GM18507 (cell line): ENCODE measurements at places on chromosomes 7 and 10.

GRCh38 chr7:45978010-45978681 is 57.1 kb upstream of the IGFBP3 start:
- DNase-seq, result no peak

GRCh38 chr7:158194365-158194900 is 393.2 kb downstream of the PTPRN2 start:
- DNase-seq, result no peak

GRCh38 chr7:155832581-155832981 is 20.3 kb upstream of the SHH start:
- DNase-seq, result no peak

DNA sequence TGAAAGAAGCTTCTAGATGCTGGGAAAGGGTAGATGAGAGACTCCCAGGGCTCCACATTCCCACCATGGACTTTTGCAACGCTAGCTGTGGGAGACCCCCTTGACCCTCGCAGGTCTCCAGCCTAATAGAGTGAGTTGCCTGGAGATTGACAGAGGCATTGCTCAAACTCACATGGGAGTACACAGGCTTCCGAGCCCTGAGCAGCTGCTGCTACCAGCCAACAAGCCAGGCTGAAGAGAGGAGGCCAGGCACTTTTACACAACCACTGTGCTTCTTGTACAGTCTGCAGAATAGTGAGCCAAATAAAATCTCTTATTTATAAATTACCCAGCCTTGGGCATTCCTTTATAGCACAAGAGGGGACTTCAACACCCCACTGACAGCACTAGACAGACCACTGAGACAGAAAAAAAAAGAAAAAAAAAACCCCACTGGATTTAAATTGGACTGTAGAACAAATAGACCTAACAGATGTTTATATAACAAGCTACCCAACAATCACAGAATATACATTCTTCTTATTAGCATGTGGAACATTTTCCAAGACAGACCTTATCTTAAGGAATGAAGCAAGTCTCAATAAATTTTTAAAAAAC is 146.2 kb downstream of the ZFAND4 start:
- DNase-seq, result no peak

- DNase-seq, result no peak
Observed at GRCh38 chr7:40865441-40866233, 730.8 kb downstream of the SUGCT start.

DNA sequence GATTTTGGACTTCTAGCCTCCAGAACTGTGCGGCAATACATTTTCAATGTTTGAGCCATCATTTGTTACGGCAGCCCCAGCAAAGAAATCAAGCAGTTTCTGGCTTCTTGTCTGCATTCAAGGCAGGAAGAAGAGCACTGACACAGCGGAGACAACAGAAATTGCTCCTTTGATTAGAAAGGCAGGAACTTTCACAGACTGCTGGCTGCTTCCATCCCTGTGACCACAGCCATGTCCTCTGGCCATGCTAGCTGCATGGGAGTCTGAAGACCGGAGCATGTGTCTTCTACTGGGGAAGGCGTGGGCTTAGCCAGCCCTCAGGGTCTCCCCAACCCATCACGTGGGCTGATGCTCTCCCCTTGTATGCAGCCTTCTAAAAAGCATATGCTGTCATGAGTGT is 19.1 kb downstream of the C10orf71 start:
- no peak for DNase-seq

GRCh38 chr10:133160826-133161471 is 930 bp downstream of the KNDC1 start:
- DNase-seq, result no peak

DNA sequence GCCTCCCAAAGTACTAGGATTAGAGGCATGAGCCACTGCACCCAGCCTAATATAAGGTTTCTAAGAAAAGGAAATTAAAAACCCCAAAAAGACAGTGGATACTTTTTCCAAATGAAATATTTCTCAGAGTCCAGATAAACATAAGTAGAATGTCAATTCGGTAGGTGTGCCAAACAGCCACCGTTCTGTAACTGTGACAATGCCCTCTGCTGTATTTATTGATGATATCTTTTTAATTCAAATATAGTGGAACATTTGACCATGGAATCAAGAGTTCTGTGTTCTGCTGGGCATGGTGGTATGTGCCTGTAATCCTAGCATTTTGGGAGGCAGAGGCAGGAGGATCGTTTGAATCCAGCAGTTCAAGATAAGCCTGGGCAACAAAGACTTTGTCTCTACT is 28.8 kb upstream of the ZRANB1 start:
- no peak for DNase-seq

DNA sequence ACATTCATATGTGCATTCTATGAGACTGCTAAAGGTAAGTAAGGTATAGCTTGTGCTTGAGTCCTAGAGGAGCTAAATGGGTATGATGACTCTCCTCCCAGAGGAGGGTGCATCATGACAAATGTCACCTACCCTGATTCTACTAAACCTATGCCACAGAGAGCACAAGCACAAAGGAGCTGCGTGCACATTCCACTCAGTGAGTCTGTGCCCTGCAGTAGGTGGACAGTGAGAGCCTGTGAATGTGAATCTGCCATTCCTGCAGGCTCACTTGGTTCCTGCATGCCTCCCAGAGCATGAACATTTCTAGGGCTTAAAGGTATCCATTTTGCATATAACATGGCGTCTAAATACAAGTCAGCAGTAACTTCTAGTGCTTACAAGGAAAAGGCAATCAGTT is 46.8 kb downstream of the PRKAR2B start:
- no peak for DNase-seq

DNA sequence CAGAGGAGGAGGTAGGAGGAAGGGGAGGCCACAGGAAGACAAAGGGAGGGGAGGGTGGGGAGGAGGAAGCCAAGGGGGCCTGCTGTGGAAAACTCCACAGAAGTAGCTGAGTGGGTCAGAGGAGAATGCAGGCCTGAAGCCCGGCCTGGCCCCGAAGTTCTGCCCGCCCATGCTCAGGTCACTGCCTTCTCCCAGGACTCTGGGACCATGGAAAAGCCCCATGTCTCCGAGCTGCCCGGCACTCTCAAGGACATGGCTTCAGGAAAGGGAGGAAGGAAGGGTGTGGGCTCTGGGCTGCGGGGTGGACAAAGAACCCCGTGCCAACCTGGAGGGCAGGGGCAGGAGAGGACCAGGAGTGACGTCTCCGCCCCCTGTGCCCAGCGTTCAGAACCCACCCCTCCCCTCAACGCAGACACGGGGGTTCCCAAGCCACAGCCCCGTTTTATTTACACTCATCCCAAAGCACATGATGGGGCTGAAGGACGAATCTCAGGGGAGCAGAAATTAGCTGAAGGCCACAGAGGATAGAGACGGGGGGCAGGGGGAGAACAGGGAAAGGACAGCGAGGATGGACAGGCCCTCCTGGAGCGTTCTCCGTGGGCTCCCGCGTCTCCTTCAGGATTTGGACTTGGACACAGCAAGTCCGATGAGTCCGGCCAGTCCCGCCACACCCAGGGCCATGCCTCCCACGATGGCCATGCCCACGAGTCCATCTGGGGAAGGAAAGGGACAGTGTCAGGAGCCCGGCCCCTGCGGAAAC is 1.8 kb upstream of the CLDN15 start:
- DNase-seq, result no peak

DNA sequence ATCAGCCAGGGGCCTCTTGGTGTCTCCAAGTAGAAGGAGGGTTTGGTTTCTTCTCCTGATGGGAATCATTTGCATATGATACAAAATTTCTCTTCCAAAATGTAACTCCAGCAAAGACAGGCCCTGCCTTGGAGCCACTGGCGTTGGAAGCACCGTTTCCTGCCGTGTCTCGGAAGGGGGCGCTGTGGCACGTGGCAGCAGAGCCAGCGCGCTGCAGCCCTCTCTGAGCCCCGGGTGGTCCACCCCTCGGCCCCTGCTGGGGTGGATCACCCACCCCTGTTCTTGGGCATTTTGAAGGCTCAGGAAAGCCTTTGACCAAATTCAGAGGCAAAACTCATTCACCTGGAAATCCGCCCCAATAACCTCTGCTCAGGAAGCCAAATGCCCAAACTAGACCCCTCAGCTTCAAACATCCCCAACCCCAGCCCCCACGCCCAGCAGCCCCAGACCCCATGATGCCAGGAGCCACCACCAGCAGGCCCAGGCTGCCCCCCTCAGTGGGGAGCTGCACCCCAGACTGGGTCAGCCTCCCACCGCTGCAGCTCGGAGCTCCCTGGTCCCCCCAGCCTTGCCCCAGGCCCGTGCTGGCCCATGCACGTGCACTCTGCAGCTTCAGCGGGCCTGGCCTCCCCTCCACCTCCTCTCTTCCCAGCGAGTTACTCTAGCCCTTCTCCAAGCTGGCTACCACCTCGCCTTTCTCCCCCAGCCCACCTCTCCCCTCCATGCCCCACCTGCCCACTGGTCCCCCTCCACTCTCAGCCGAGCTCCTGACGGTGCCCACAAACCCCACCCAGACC is 29.5 kb upstream of the ELFN1 start:
- DNase-seq, result no peak

- no peak for DNase-seq
Observed at GRCh38 chr10:89342206-89342958, 14.6 kb downstream of the IFIT3 start.

GRCh38 chr7:13984061-13984460 is 5.4 kb downstream of the ETV1 start:
- DNase-seq, result no peak

- no peak for DNase-seq
Observed at GRCh38 chr10:42830237-42830636, 47.6 kb downstream of the BMS1 start.

DNA sequence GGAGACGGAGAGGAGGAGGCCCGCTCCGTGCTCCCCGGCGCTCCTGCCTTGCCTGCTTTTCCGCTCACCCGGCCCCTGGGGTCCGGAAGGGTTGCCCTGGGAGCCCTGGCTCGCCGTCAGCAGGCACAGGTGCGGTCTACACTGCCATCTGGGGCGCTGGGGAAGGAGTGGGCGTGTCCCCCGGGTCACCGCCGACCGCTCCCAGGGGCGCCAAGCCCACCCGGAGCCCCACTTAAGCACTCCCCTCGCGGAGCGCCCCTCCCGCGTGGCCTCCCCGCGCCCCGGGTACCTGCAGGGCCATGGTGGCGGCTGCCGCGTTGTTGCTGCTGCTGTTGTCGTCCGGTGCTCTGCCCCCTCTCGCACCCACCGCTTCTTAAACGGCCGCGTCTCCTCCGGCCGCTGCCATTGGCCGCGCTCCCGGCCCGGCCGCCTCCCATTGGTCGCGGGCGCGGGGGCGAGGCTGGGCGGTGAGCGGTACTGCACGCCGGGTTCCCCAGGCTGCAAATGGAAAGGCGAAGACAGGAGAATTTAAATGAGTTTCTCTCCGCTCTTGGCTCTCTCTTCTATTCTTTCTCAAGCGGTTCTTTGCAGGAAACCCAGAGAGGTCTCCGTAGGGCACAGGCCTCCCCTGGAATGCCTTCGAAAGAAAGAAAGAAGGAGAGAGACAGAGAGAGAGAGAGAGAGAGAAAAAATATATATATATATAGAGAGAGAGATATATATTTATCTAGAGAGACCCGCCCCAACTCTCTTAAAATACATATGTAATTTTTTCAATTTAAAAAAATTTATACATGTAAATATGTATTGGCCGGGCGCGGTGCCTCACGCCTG is at the start of gene ACBD7:
TSS of gene ACBD7 (minus strand) at position 349 of the 834 bp plus-strand sequence. CDS start at position 301, 48 bp downstream.
- peak; percentile 93 for DNase-seq

- no peak for DNase-seq
Observed at GRCh38 chr7:17552952-17553351, 254.5 kb downstream of the AHR start.

DNA sequence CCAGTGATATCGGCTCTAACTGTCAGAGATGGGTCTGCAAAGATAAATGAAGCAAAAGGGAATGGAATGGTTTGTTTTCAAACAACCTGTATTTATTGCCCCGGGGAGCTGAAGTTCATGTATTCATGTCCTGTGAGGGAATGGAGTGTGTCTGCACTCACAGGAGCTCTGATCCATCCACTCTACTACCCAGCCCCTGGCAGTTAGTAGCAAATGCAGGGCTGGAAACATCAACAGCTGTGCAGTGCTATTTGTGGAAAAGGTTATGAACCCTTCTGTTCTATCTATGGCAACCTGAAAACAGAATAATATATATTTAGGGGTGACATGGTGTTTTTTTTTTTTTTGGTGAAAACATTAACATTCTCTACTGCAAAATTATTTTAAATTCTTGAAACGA is 9.8 kb downstream of the AGR2 start:
- no peak for DNase-seq

GRCh38 chr10:101693978-101694673 is 844 bp downstream of the FBXW4 start:
- DNase-seq, result peak; percentile 44

DNA sequence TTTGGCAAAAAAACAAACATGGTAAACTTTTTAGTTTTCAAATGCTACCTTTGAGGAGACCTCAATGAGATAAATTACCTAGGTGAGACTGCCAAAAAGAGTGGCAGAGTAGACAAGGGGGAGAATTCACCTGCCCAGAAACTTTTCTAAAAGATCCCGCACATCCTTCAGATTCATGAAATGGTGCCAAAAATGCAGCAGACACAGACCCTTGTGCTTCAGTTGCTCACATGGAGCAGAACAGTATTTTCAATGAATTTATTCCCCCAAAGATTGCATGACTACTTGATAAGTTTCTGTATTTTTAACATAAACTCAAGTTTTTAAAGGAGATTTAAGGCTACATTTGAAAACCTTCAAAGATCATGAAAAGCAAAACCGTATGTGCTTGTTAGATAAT is 270.0 kb downstream of the TRIL start:
- DNase-seq, result no peak

- DNase-seq, result no peak
Observed at GRCh38 chr10:15719899-15720634, at the start of gene ITGA8. Gene ITGA8, minus strand, starts transcription at chr10:15719922. Its CDS starts 151 bp downstream, at chr10:15719771.

GRCh38 chr7:119900996-119901672 is 371.8 kb upstream of the KCND2 start:
- no peak for DNase-seq

GRCh38 chr7:81361769-81362312 is 408.0 kb downstream of the HGF start:
- DNase-seq, result no peak

GRCh38 chr7:142391191-142391992 is 133.5 kb upstream of the PRSS58 start:
- no peak for DNase-seq

DNA sequence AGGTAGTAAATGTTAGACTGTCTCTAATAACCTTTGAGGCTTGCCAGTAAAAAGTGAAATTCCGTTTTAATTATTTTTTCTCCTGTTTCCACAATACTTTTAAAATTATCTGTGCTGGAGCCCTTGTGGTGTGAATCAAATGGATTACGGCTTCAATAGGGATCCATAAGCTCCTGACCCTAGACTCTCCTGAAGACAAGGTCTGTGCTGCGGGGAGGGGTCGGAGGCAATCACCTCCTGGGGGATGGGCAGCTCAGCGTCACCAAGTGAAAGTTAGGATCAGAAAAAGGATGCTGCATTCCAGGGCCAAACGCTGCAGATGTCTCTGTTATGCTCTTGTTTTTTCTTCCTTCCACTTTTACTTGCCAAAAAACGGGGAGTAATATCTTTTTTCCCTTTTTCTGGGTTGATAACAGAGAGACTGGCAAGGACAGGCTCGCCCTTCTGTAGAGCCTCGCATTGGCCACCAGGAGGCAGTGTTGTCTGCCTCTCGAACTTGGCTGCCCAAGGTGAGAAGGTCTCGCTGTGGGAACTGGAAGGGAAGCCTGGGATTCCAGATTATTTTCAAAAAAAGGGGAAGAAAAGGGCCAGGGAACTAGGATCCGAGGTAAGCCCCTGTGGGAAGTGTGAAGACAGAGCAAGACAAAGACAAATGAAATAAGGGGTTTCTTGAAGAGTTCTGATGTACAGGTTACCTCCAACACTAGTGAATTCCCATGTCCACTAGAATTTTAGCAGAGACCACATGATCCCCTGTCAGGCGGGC is 621.9 kb downstream of the ACTR3B start:
- DNase-seq, result no peak

- DNase-seq, result no peak
Observed at GRCh38 chr10:31708474-31708873, 220.2 kb downstream of the ARHGAP12 start.

GRCh38 chr10:53076948-53077347 is 304.4 kb upstream of the MBL2 start:
- DNase-seq, result no peak
